DMS 273 treated with DMSO at 0.1 percent for 48 hours (cell line): ENCODE measurements at places on chromosomes 16 and 17.
A peak's percentile ranks its signal among the peaks of the same experiment; 100 is the strongest.

GRCh38 chr16:30982548-30983288 is 2.3 kb upstream of the HSD3B7 start:
- DNase-seq, result no peak

DNA sequence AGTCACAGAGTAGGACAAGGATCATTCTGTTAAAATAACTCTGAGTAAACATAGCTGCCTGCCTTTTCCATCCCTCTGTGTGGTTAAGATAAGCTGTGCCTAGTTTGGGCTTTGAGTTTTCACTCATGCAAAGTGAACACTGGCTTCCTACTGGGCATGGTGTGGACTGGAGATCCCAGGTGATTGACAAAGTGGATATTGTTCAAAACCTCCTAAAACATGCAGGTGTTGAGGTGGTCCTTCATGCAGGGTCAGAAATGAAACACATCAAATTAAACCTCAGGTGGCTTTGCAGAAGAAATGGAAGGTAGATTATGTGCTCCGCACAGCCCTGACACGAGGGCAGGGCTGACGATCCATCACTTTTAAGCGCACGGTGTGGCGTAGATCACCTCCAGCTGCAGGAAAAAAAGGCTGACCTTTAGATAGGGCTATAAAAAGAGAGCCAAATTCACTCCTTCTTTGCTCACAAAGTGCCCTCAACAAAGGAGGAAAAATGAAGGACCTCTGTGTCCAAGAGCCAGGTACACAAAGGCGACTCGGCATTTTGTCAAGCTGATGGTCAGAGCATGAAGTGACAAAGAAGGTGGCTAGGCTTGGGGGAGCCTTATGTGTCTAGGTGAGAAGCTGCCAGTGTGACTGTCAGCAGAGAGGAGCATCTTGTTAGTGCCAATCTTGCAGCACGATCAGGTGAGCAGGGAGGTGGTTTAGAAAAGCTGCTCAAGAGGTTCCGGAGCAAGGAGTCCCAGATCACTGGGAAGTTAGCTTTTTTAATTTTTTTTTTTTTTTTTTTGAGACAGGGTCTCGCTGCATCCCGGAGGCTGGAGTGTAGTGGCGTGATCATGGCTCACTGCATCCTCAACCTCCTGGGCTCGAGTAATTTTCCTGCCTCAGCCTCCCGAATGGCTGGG is 19.9 kb upstream of the ITPRIPL2 start:
- no peak for DNase-seq

GRCh38 chr17:46122486-46122871 is 70.8 kb downstream of the KANSL1 start:
- no peak for DNase-seq

DNA sequence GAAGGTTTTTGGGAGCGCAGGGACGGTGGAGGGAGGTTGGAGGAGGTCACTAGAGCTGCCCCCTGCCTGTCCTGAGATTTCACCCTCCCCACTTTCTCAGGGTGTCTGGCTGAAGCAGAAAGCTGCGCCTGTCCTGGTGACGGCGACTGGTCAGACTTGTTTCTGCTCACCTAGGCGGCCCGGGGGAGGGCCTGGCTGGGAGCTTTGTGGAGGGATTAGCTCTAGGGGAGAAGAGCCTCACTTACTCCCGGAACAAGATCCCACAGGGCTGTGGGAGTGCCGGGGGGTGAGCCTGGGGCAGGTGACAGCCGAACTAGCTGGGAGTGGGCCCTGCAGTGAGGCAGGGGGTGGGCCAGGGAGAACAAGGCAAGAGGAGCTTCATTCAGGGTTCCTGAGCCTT is 11.5 kb downstream of the NHERF1 start:
- no peak for DNase-seq

DNA sequence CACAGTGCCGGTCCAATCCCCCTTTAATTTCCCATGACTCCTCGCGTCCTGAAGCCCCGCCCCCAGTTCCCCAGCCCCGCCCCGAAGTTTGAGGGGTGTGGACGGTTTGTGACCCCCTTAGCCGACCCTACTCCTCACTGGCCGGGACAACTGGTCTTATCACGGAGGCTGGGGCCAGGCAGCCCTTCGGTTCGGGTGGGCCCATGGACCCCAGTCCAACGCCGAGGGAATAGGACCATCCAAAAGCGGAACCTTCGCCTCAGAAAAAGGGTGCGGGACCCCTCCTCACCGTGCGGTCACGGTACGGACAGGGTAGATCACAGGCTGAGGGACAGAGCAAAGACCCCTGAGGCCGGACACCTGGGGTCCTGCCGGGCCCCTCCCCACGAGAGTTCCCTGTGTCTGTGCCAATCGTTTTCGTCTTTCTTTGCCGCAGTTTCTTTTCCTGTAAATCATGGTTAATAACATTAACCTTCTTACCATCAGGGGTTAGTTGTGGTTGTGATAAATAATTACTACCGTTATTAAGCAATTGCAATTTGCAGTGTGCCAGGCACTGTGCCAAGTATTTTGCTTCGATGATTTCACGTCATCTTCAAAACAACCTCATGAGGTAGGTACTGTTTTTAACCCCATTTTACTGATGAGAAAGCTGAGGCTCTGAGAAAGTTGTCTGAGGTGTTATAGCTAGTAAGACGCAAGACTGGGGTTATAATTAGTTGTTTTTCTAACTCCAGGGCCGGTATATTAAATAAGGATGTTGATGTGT is 543 bp downstream of the TMUB2 start:
- no peak for DNase-seq

DNA sequence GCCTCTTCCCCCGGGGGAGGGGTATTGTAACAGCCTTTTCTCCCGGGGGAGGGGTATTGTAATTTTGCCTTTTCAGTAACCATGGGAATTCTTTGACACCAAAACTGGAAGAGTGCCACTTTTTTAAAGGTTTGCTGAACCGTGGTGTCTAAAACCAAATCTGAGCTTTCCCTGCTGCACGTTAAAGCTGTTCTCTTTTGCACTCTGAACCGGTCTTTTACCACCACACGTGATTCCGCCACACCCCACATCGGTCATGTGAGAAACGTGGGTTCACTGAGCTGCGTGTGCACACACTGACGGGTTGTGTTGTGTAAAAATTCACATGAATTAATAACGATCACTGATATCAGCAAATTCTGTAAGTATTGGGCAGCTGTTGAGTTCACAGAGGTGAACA is 9.2 kb upstream of the ACSF3 start:
- no peak for DNase-seq

DNA sequence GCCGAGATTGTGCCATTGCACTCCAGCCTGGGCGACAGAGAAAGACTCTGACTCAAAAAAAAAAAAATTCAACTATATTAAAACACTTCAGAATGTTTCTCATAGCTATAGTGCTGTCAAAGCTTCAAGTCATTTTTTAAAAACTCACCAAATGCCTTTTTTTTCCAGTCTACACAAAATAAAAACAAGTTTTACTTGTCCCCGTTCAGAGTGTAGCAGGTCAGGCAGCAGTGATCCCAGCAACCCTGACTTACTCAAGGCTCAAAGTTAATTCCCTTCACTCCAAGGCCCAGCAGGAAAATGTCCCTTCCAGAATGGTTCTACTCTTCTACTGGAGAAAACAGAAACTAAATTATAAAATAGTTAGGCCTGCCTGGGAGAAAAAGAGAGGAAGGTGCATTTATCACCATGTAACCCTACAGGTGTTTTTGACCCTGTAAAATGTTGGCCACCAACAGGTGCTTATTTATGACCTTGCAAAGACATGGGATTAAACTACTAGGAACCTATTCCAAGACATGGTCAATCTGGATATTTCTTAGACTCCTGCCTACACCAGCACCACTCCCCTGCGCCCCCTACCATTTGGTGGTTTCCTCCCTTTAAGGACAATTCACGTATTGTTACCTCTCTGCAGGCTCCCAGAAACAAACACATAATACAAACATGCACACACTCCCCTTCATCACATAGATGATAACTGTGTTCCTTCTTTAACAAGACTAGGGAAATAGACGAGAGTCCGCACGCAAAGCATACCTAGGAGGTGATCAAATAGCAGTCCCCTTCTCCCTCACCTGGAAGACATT is 5.4 kb downstream of the AMFR start:
- no peak for DNase-seq

DNA sequence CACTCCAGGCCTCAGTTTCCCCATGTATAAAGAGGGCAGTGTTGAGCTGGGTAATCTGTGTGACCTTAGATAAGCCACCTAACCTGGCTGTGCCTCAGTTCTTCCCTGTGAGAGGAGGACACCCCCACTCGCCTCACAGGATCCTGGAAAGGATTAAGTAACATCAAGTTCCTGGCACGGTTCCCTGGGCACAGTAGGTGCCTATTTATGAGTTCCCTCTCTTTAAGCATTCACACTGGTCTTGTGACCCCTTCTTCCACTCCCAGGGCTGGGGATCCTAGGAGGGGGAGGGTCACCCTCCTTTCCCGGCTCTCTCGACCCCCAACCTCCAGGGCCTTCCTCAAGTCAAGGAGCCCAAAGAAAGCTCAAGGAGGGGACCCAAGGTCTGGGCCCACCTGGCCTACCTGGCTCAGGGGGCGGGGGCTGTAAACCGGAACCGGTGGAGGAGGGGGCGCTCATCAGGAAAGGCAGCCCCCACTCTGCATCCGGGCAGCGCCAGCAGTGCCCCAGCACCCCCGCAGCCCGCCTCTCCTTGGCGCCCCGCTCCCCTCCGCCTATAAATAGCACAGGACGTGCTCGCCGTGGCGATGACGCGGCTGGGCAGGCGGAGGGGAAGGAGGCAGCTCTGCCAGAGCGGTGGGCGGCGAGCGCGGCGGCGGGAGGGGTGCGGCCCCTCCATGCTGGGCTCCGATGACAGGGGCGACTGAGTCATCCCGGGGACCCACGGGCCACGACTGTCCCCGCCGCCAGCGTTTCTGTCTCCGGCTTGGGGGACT is 9.4 kb downstream of the RPL19 start:
- DNase-seq, result no peak

GRCh38 chr16:11422381-11423314 is 77.4 kb downstream of the RMI2 start:
- DNase-seq, result no peak

- DNase-seq, result no peak
Measured at GRCh38 chr17:81842725-81843504, 8.1 kb upstream of the PPP1R27 start.

DNA sequence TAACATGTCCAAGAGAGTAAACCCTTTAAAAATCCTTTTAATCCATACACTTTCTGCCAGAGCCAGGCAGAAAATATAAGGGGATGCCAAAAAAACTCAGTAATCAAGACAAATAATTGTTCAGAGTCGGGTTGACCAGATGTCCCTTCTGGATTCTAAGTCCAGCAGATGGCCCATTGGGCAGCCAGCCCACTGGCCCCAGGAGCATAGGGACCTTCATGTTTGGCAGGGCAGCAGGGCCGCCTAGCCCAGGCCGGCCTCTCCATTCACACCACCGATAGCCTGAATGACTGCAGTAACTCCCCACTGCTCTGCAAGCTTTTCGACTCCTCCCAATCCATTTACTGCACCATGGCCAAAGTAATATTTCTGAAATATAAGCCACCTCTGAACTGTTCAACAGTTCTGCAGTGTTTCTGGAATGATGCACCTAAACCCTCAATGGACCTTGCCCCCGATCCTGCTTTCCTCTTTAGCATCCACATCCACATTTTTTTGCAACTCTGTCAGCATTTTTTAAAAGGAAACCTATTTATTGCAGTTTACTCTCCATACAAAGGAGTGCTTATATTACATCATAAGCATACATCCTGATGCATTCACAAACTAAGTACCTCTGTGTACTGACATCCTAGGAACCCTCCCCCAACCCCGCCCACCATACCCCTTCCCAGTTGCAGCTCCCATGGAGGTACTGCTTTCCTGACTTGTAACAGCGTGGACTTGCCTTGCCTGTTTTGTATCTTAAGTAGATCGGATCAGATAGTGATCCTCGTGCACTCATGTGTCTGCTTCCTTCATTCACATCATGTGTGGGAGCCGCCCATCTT is 46.4 kb downstream of the LDHD start:
- DNase-seq, result peak; percentile 49

- no peak for DNase-seq
Measured at GRCh38 chr17:37816950-37817349, 72.1 kb upstream of the HNF1B start.

- no peak for DNase-seq
Measured at GRCh38 chr17:65055280-65055707, 1.2 kb downstream of the GNA13 start.

DNA sequence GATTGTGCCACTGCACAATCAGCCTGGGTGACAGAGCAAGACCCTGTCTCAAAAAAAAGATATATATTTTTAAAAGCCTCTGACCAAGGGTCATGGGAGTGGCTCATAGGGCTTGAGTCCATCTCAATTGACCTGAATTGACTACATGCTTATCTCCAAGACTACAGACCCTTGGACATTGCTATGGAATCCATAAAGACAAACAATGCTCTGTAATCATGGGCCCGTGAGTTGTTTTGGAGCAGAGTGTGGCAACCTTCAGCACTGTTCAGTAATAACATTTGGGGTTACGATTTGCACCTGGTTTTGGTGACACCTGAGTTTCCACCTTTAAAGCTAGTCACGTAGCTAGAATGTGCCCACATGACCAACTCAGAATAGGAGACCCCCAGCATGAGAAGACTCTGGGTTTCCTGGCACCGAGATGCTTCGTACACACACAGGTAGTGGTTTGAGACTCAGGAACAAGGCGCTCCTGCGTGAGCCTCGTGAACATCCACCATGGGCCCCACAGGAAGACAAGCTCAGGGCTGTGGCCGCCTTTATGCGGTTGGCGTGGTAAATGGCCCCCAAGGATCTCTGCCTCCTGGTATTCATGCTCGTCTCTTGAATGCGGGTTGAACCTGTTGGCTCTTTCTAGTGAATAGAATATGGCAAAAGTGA is 66.6 kb upstream of the RPH3AL start:
- no peak for DNase-seq

- no peak for DNase-seq
Measured at GRCh38 chr17:67959510-67959909, 36.8 kb downstream of the C17orf58 start.

GRCh38 chr16:55530316-55530856 is 21.5 kb downstream of the LPCAT2 start:
- no peak for DNase-seq

- no peak for DNase-seq
Measured at GRCh38 chr17:31416503-31416923, 25.0 kb downstream of the RAB11FIP4 start.

DNA sequence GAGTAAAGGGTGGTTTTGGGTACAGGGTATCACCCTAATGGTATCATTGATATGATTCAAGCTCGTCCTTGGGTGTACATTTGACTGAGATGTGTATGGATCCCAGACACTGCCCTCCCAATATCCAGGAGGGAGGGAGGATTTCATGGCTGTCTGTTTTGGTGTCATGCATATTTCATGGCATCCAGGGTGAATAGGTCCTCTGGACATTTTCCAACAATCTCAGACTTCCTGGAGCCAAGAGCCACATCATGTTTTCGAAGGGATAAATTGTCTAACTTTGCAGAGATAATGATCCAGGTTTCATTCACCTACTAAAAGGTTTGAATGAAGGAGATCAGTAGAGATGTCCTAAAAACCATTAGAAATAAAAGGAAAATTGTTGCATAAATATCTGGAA is 431.9 kb downstream of the SHISA9 start:
- DNase-seq, result no peak

- DNase-seq, result no peak
Measured at GRCh38 chr17:30565073-30565935, 88.1 kb downstream of the GOSR1 start.
